H1 (cell line): ENCODE measurements at places on chromosomes 3 and 15.

DNA sequence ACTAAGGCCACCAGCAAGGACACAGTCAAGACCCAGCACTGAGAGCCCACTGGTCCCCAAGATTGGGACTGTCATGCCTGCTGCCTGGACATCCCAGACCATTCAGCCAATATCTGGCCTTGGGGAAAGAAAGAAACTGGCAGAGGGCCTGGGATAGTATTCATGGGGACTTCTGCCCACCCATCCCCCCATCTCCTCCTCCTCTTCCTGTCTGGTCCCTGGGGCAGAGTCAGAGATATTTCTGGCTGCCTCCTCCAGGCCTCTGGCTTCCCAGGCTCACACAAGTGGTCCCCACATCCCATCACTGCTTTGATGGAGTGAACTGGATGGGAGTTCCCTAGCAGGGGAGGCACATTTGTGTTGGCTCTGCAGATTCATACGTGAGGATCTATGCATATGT, 4.2 kb upstream of the RASL12 start:
- H3K4me1 ChIP-seq: peaks cover 9% of the 10 kb centered on the region
- no peaks in the 10 kb centered on the region; the same call in 1 of the 2 replicates for H3K27me3 ChIP-seq

- no peaks in the 10 kb centered on the region for H3K4me1 ChIP-seq
- no peak for DNase-seq
Observed at GRCh38 chr15:93709708-93710107, 521.7 kb upstream of the MCTP2 start.

DNA sequence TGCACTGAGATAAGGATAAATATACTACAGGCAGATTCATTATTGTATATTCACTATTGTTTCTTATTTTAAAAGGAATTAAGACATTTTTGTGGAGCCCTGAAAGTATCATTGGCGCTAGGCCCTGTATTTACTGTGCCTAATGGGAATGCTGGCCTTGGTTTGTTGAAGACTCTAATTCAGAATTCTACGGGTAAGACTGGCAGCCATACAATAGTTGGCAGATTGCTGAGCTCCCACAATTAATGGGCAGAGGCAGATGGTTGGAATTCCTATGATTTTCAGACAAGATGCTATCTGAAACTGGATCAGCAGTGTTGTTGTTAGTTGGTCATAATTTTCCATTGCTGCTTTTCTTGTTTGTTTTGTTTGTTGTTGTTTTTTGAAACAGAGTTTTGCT, 14.7 kb downstream of the PGBD4 start:
- no peaks in the 10 kb centered on the region for H3K36me3 ChIP-seq
- H3K4me1 ChIP-seq: no peaks in the 10 kb centered on the region
- no peaks in the 10 kb centered on the region for H3K27me3 ChIP-seq
- H3K27ac ChIP-seq: no peak overlapping the region

GRCh38 chr3:147958754-147959153, 549.6 kb downstream of the ZIC1 start:
- H3K36me3 ChIP-seq: no peaks in the 10 kb centered on the region
- H3K27me3 ChIP-seq: no peaks in the 10 kb centered on the region
- H3K4me1 ChIP-seq: peaks cover 4% of the 10 kb centered on the region; the same call in 1 of the 2 replicates
- no peak for DNase-seq

GRCh38 chr15:64693134-64693533, 82.3 kb downstream of the RBPMS2 start:
- no peak overlapping the region for H3K4me3 ChIP-seq
- no peaks in the 10 kb centered on the region for H3K27me3 ChIP-seq
- DNase-seq: no peak
- H3K4me1 ChIP-seq: peaks cover 21% of the 10 kb centered on the region
- H3K27ac ChIP-seq: no peak overlapping the region

- peak; percentile 43 for DNase-seq
- H3K4me1 ChIP-seq: no peaks in the 10 kb centered on the region
- 0 out of 2 replicates have a peak, but pooled peaks cover 5% of the 10 kb centered on the region for H3K27me3 ChIP-seq
- no peak overlapping the region for H3K4me3 ChIP-seq
- no peaks in the 10 kb centered on the region for H3K36me3 ChIP-seq
Observed at GRCh38 chr3:10772271-10773161, 43.5 kb upstream of the SLC6A11 start.

- DNase-seq: no peak
- no peaks in the 10 kb centered on the region for H3K27me3 ChIP-seq
- H3K4me3 ChIP-seq: no peak overlapping the region
- H3K4me1 ChIP-seq: peaks cover 4% of the 10 kb centered on the region
- H3K27ac ChIP-seq: no peak overlapping the region
Observed at GRCh38 chr15:82698711-82699345, 10.8 kb downstream of the AP3B2 start.

- H3K36me3 ChIP-seq: no peaks in the 10 kb centered on the region
- H3K4me1 ChIP-seq: no peaks in the 10 kb centered on the region
- no peak overlapping the region for H3K27ac ChIP-seq
- peaks cover 1% of the 10 kb centered on the region for H3K27me3 ChIP-seq
- no peak overlapping the region for H3K4me3 ChIP-seq
- no peak for DNase-seq
Observed at GRCh38 chr3:155159301-155159700, 79.2 kb downstream of the MME start.

GRCh38 chr3:9820543-9820942, 10.5 kb downstream of the TTLL3 start:
- DNase-seq: no peak
- no peaks in the 10 kb centered on the region for H3K27me3 ChIP-seq
- H3K27ac ChIP-seq: no peak overlapping the region
- H3K4me1 ChIP-seq: peaks cover 1% of the 10 kb centered on the region; the same call in 1 of the 2 replicates
